Suprapubic skin (tissue), 4 donors: ENCODE measurements at places on chromosomes 11 and 22.

- no peak for DNase-seq
These were observed 1514.8 kb downstream of the TBC1D22A start for GRCh38 chr22:48276994-48277867.

DNA sequence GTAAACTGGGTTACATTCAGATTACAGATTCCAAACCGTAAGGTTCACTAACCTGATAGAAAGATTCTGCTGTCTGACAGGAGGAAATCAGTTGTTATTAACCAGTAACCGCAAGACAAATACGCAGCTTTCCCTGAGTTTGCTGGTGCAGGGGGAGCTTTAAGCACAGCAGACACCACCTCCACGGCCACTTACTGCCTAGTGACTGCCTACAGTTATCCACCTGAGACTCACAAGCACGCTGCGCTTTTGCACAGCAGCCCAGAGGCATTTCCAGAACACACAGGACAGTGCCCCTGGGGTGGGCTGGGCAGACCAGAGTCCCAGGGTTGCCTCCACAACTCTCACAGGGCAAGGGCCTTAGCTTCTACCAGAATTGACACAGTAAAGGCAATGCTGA lies 90.9 kb downstream of the CTTN start:
- no peak for DNase-seq

DNA sequence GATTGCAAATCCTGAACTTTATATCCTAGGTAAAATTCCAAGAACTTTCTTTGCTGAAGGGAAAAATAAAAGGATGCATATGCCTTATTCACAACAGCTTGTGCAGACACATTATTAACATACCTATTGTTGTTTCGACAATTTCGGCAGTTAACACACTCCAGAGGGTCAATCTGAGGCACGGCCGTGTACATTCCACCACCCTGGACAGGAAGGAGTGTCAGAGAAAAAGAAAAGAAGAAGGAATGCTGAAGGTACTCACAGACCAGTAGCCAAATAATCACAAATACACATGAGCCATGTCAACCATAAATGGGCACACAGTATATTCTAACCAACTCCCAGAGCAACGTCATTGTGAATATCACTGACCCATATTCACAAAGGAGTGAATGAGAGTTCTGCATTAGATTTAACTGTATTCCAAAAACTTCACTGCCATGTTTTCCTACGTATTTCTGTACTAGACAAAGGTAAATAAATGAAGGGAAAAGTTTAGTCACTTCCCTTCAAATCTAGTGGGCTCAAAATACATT lies 32.4 kb downstream of the VSIG10L2 start:
- DNase-seq: no peak

DNA sequence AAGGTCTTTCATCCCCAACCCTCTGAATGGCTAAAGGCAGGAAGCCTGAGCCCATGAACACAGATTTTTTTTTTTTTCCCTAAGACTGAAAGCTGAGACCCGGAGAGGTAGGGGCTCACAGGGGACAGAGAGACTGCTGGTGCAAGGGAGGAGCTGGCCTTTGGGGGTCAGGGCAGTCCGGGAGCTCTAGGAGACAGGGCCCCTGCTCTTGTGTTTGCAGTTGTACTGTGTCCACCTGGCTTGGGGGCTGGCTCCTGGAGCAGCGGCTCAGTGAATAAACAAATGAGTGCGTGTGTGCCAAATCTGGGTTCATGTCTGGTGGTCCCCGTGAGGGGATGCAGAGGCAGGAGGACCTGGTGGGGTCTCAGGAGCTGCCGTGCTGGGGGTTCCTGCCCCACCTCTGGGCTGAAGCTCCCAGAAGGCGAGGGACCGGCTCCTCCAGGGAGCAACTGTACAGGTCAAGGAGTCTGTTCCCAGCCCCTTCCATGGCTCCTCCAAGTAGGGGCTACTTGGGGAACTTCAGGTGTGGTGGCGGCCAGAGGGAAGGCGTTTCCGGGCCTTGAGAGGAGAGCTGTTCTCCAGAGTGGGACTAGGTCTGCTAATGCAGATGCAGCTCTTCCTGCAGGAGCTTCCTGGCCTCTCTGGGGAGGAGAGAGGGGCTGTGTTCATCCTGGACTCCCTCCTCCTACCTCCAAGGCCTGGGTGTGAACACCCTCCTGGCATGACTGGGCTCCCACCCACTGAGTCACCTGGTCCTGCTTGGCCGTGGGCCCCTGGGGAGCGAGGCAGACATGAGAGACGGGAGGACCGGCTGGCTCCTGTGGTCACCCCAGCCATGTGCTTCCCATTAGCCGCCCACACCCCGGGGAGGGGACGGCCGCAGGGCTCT lies 57.6 kb downstream of the FBXO7 start:
- DNase-seq: peak; percentile 94
